ENCODE measurements at places on chromosomes 12 and 14.
A peak's percentile ranks its signal among the peaks of the same experiment; 100 is the strongest.

- DNase-seq, result no peak
Observed at GRCh38 chr12:75137896-75138295, 71.7 kb downstream of the KCNC2 start.

DNA sequence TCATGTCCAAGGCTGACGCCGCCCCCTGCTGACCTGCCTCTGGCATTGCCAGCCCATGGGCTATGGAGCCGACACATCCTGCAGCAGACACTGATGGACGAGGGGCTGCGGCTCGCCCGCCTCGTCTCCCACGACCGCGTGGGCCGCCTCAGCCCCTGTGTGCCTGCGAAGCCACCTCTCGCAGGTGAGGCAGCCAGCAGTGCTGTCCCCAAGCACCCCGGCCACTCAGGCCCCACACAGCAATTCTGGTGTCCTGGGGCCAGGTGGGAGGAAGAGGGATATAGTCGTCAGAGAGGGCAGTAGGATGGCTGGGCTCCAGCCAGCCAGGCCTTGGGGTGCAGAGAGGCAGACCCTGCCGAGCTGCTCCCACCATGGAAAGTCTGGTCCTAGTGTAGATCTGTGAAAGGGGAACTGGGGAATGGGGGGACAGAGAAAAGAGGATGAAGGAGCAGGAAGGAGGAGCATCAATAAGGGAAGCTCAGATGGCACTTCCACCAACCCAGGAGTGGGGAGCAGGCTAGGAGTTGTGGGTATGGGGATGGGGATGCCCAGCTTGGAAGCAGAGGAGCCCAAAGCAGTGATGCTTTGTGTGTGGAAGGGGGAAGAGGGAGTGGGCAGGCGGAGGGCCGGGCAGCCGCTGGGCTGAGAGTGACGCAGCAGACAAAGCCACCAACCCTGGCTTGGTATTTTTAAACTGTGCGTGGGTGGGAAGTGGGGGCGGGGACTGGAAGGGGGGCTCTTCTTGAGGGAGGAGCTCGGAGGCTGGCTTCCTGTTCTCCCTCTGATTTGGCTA, 4.7 kb downstream of the NAB2 start:
- DNase-seq, result no peak

GRCh38 chr14:48628870-48629269, 953.5 kb upstream of the MDGA2 start:
- no peak for DNase-seq

GRCh38 chr12:78403681-78404080, 460.9 kb upstream of the SYT1 start:
- no peak for DNase-seq

GRCh38 chr12:51269174-51270066, 795 bp downstream of the SMAGP start:
- no peak for DNase-seq

GRCh38 chr14:52307905-52308304, 6.2 kb upstream of the PTGER2 start:
- DNase-seq, result no peak

DNA sequence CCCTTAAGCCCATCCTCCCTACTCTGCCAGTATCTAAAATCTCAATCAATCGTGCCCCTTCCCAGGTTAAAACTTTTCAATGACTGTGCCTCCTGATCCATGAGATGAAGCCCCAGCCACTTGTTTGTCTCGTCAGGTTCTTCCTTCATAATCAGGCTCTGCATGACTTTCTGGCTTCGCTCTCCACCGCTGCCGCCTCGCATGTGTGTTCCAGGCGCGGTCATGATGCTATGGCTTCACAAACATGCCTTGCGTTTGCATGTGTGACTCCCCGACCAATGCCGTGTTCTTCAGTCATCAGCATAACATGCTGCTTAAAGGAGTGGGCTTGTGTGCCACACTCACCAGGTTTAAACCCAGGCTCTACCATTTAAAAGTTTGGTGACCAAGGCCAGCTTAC, 5.0 kb upstream of the C1RL start:
- DNase-seq, result no peak

DNA sequence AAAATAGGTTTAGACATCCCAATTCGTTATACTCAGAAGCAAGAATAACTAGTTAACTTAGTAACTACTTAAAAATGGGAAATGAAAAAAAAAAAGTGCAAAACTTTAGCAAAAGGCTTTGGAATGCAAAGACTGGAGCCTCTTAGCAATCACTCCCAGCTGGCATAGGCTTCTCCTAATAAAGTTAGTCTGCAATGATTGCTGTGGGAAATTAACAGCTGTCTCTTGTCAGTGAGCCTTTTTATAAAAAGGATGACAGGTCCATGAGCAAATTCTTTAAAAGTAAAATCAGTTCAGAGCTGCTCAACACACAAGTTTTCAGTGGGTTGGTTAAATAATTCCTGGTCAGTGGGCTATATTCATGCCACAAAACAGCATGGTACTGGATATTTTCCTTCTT, 7.4 kb upstream of the SYCP3 start:
- DNase-seq, result no peak

DNA sequence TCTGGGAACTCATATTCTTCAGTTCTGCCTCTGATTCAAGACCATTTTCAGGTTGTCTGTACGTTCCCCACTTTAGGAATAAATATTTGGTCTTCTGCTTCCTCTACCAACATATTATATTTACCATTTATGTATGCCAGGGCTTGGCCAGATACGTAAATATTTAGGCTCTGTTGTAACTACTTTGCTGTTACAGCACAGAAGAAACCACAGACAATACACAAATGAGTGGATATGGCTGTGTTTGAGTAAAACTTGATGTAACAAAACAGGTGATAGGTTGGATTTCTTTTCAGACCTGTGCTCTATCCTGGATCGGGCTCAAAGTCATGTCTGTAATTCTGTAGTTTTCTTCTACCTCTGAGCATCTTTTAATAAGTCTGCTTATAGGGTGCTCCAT, 37.5 kb downstream of the RAP1B start:
- DNase-seq, result no peak

DNA sequence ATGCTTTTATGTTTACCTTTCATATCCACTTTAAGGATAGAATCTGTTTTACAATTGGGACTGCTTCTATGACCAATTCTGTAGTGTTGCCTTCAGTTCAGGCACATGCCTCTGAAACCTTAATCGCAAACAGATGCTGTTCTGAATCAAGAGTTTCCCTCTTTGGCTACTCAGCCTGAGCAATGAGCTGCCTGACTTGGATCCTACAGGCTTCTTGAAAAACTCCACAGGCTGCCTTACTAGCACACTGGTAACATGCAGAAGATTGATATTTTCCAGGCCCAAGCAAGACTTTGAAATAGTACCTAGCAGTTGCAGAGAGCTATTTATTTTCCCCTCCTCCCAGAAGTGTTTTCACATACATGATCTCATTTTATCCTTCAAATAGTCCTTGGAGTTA, 34.8 kb upstream of the PMCH start:
- peak; percentile 38 for DNase-seq

DNA sequence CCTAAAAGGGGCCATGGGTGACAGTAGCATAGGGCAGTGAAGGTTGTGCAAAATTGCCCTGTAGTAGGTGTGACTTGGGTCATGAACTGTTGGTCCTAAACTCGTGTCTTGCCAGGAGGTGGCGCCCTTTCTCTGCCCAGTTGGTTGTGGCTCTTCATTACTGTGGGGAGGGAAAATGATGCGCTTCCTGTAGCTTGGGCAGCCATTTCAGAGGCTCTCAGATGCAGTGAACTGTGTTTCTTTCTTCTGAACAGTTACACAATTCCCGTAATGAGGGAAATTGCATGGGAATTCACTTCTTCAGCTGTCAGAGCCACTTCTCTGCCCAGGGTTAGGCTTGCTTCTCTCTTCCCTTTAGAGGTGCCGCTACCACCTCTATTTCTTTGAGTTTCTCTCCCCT, 148.1 kb upstream of the NRXN3 start:
- DNase-seq, result no peak

GRCh38 chr12:30858471-30858870, 68.1 kb upstream of the TSPAN11 start:
- no peak for DNase-seq

- DNase-seq, result no peak
Observed at GRCh38 chr12:112103758-112104503, 4.7 kb downstream of the NAA25 start.

DNA sequence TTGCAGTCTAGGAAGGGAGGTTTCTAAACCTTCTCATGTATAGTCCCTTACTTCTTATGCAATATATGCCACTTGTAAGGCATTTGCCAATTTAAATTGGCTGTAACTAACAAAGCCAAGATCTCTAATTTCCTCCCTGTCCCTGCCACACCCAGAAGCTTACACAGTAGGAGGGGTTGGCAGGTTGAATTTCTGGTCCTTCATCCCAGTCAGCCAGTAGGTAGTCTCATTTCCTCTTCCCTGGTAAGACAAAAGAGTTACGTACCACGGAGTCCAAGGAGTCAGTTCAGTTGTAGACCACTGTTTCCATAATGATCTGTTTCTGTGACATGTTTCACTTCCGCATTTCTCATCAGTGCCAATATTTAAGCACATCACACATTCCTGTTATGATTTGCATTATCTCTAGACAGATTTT, 47.0 kb upstream of the PLBD1 start:
- DNase-seq, result no peak

DNA sequence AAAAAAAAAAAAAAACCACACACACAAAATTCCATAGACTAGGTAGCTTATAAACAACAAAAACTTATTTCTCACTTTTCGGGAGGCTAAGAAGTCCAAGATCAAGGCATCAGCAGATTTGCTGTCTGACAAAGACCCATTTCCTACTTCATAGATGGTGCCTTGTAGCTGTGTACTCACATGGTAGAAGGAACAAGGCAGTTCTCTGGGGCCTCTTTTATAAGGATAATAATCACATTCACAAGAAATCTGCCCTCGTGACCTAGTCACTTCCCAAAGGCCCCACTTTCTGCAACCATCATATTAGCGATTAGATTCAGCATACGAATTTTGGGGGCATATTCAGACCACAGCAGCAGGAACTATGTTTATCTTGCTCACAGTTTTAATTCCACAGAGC, 54.9 kb downstream of the STXBP6 start:
- DNase-seq, result no peak

DNA sequence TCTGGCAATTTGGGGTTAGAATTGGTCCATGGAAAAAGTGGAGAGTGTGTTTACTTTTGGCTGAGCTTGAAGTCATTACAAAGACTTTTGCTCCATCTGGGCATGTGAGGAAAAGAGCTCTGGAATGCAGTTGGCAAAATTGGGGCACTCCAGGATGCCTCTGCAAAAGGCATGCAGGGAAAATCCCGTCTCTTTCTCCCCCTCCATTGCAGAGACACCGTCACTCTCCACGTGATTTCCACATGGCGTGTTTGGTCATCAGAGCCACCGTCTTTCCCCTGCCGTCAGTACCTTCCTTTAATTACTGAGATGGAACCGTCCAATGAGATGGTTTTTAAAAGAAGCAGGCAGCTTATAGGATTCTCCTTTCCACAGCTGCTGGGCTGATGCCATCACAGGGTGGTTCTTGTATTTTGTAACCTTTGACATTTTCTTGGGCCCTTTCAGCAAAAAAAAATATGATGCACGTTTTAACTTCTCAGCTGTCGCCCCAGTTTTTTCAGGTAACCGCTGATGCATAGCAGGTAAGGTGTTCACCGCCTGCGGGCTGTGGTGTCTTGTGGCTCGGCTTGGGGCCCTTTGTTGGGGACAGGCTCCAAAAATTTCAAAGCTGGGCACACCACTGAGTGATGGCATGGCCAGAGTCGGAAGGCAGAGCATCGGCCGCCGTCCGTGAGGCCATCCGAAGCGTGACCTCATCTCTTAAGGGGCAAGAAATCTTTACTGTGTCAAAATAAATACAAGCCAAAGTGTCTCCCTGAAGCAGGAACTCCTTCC, 68.4 kb downstream of the CACNA1C start:
- DNase-seq, result no peak

- DNase-seq, result no peak
Observed at GRCh38 chr12:114403011-114403689, 2.8 kb downstream of the TBX5 start.

GRCh38 chr12:102963796-102964195, 6.3 kb downstream of the ASCL1 start:
- DNase-seq, result no peak

DNA sequence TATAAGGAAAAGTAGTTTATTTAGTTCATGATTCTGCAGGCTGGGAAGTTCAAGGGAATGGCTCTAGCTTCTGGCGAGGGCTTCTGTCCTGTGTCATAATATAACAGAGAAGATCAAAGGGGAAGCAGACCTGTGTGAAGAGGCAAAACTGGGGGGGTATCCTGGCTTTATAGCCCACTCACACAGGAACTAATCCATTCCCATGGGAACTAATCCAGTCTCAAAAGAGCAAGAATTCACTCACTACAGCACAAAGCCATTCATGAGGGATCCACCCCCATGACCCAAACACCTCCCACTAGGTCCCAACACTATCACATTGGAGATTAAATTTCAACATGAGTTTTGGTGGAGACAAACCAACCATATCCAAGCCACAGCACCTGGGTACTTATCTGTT, 6.9 kb downstream of the ALDH6A1 start:
- no peak for DNase-seq

GRCh38 chr14:68653804-68654203, 139.1 kb downstream of the ZFP36L1 start:
- no peak for DNase-seq

- no peak for DNase-seq
Observed at GRCh38 chr14:95101736-95102679, 55.3 kb downstream of the DICER1 start.

DNA sequence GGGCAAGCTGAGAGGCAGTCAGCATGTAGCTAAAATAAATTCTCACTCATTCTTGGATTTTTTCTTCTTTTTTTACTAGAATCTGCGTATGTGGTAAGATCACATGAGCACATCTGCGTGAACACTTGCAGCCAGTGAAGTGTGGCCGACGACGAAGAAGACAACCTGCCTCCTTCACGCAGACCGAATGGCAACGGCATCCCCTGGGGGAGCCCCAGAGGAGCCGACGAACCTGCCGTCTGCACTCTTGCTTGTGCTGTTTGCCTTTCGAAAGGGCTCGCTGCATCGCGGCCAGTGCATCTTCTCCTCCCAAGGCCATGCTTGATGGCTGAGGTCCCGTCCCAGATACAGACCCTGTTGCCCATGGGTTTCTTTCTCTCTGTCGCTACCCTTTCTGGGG, 113.8 kb downstream of the KCNK10 start:
- no peak for DNase-seq

DNA sequence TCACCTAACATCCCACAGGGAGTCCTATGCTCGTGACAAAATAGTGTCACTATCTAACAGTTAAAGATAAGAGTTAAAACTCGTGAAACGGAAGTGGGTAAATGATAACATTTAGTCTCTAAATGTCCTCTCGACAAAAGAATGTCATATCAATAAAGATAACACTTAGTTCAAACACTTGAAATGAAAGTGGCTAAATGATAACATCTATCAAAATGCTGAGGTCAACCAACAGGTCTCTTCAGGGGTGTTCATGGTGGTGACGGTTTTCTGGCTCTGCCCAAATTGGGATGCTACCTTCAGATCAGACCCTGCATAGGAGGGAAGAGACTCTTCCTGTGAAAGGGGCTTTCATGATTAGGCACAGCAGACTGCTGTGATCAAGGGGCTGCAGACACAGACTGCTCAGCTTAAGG, 22.1 kb downstream of the IL26 start:
- DNase-seq, result no peak
